Left ventricle myocardium inferior (tissue), 1 donor: ENCODE measurements at places on chromosomes 2 and 18.

DNA sequence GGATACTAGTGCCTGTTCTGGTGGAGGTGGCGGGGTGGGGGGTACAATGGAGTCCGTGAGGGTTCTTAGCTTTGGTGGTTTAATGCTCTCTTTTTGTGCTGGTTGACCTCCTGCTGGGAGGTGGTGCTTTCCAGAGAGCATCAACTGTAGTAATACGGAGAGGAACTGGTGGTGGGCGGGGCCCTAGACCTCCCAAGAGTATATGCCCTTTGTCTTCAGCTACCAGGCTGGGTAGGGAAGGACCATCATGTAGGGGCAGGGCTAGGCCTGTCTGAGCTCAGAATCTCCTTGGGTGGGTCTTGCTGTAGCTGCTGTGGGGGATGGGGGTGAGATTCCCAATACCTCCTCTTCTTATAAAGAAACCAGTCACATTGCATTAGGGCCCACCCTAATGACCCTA, 27.1 kb downstream of the CAMKMT start:
- H3K36me3 ChIP-seq = no peaks in the 10 kb centered on the region
- DNase-seq = no peak
- no peaks in the 10 kb centered on the region for H3K4me1 ChIP-seq
- no peak overlapping the region for H3K4me3 ChIP-seq

DNA sequence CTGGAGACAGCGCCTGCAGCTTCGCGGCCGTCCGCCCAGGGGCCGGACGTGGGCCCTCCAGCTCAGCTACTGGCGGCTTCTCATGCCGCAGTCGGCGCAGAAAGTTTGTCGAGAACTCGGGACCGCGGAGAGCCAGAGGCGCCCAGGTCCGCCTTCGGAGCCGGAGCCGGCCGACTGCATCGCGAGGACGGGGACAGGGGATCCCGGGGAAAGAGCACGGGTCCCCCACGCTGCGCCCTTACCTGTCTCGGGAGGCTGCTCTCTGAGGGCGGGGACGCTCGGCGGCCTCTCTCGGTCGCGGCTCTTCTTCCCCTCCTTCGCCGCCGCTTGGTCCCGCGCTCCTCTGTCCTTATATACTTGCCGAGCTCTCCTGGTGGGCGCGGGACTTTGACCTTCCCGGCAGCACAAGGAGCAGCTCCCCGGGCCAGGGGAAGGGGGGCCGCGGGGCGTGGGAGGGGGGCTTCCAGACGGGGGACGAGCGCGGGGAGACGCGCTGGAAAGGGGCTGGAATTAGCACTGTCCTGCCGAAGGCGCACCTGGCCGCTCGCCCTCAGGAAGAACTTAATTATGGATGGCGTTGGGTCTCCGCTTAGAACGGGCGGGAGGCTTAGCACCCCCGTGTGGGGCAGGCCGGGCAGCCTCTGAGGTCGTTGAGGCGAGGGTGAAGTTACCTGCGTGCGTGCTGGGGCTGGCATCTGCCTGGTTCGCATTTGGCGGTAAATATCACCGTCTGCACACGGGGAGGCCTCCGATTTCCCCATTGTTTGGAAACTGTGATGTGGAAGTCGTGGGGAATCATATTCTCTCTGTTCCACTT, at the start of gene POMC:
Gene POMC, minus strand, starts transcription at position 325 of the 817 bp plus-strand sequence. CDS start 3,808 bp downstream, outside the sequence.
- H3K36me3 ChIP-seq = no peaks in the 10 kb centered on the region
- peaks cover 93% of the 10 kb centered on the region for H3K27me3 ChIP-seq
- no peak within 1 kb of the TSS for H3K27ac ChIP-seq
- H3K4me3 ChIP-seq = peak within 1 kb of the TSS; percentile 68
- DNase-seq = no peak

GRCh38 chr2:226057365-226057764, 657.9 kb downstream of the NYAP2 start:
- no peak for DNase-seq

GRCh38 chr2:183998041-183998796, 600.1 kb upstream of the ZNF804A start:
- no peaks in the 10 kb centered on the region for H3K4me1 ChIP-seq
- no peak overlapping the region for H3K27ac ChIP-seq
- no peak for DNase-seq
- H3K27me3 ChIP-seq = no peaks in the 10 kb centered on the region
- no peak overlapping the region for H3K4me3 ChIP-seq
- H3K36me3 ChIP-seq = no peaks in the 10 kb centered on the region

GRCh38 chr18:63379639-63379962, 12.6 kb upstream of the KDSR start:
- no peak overlapping the region for H3K4me3 ChIP-seq
- no peak overlapping the region for H3K27ac ChIP-seq
- no peaks in the 10 kb centered on the region for H3K27me3 ChIP-seq
- DNase-seq = no peak

DNA sequence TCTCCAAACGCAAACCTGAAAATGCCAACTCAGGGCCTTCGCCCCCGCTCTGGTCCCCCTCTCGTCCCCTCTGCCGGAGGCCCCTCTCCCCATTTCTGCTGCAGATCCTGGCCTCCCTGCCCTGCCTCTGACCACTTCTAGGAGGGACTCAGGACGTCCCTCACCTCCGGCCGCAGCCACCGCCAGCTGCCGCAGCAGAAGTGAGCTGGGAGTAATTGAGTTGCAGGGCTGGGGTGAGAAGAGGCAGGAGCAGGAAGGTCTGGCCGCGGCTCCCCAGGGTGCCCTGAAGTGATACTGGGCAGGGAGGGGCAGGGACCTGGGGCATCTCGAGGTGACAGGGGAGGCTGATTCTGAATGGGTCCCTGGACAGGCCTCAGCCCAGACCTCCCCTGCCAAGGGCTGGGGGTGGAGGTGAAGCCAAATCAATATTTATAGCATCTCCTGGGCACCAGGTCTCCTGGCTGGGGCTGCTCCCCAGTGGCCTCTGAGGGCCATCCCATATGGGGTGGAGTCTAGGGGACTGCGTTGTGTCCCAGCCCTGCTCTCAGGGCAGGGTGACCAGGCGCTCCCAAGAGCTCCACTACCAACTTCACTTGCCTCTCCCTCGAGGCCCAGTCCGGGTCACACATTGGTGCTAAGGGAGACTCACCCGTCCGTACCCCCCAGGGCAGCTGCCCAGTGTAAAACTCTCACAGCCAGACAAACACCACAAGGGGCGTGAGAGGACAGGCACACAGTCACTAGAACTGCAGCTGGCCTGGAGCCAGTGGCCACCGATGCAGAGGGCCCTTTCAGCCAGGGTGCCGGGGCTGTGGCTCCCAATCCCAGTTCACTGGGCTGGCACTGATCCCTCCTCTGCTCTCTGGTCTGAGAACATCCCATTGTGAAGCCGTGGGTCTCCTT, 33.0 kb downstream of the KCNIP3 start:
- no peak for DNase-seq
- no peak overlapping the region for H3K4me3 ChIP-seq
- H3K36me3 ChIP-seq = no peaks in the 10 kb centered on the region
- peak overlapping the region; percentile 30 for H3K27ac ChIP-seq
- H3K27me3 ChIP-seq = no peaks in the 10 kb centered on the region
- H3K4me1 ChIP-seq = peaks cover 6% of the 10 kb centered on the region

GRCh38 chr2:86136141-86136540, 30.1 kb downstream of the PTCD3 start:
- peaks cover 7% of the 10 kb centered on the region for H3K4me1 ChIP-seq
- no peak overlapping the region for H3K27ac ChIP-seq
- no peak overlapping the region for H3K4me3 ChIP-seq
- DNase-seq = no peak
